ENCODE measurements at places on chromosomes 2 and 18. TPM values are rescaled to one million over a fixed set of nuclear protein-coding genes. Genes with fewer than 3 reads are reported as not detected.

Gene CRACDL
- total RNA-seq = 1.5 TPM

Gene ZSWIM2
- not detected for total RNA-seq

Gene UGT1A9
- not detected for total RNA-seq

Gene RASGRP3
- total RNA-seq = 2.6 TPM

Gene UGT1A8
- not detected for total RNA-seq

Gene IFIH1
- total RNA-seq = 31.4 TPM

Gene TMEM17
- total RNA-seq = not detected

Gene FTCDNL1
- 0.29 TPM for total RNA-seq

Gene CASP8
- total RNA-seq = 27.4 TPM

Gene CDH19
- total RNA-seq = 1.8 TPM

Gene FNDC4
- 7.4 TPM for total RNA-seq

Gene MAPK4
- 1.2 TPM for total RNA-seq

Gene PLGLB1
- 5.1 TPM for total RNA-seq

GRCh38 chr18:26550998-26551694 lies 2.8 kb upstream of the KCTD1 start:
- peak overlapping the region; percentile 58 for H3K4me3 ChIP-seq
- H3K4me1 ChIP-seq = no peaks in the 10 kb centered on the region
- no peaks in the 10 kb centered on the region for H3K36me3 ChIP-seq
- peak; percentile 16 for DNase-seq

DNA sequence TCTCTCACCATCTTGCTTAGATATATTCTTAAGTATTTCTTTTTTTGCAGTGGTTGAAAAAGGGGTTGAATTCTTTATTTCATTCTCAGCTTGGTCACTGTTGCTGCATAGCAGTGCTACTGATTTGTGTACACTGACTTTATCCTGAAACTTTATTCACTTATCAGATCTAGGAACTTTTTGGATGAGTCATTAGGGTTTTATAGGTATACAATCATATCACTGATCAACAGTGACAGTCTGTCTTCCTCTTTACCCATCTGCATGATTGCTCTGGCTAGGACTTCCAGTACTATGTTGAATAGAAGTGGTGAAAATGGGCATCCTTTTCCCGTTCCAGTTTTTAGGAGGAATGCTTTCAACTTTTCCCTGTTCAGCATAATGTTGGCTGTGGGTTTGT lies 6.5 kb downstream of the STARD6 start:
- H3K27ac ChIP-seq = no peak overlapping the region
- no peaks in the 10 kb centered on the region for H3K27me3 ChIP-seq
- H3K4me3 ChIP-seq = no peak overlapping the region
- H3K4me1 ChIP-seq = no peaks in the 10 kb centered on the region

DNA sequence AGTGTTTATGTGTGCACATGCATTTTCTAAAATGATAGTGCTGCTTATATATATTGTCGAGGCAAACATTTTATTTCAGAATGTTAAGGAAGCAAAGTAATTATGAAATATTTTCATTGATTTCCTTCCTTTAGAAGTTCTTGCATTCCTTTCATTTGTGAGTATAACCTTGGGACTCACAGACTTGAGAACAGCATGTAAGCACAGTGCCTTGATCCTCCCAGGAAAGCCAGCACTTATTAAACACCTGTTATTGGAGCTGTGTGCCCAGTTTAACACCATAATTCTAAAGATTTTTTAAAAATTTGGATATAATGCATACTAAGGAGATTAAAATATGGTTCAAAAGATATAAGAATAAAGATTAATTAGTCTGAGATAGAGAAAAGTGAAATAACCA lies 554.4 kb upstream of the FAM98A start:
- no peaks in the 10 kb centered on the region for H3K4me1 ChIP-seq
- H3K27ac ChIP-seq = no peak overlapping the region
- no peak overlapping the region for H3K4me3 ChIP-seq
- H3K27me3 ChIP-seq = no peaks in the 10 kb centered on the region
- no peaks in the 10 kb centered on the region for H3K36me3 ChIP-seq

DNA sequence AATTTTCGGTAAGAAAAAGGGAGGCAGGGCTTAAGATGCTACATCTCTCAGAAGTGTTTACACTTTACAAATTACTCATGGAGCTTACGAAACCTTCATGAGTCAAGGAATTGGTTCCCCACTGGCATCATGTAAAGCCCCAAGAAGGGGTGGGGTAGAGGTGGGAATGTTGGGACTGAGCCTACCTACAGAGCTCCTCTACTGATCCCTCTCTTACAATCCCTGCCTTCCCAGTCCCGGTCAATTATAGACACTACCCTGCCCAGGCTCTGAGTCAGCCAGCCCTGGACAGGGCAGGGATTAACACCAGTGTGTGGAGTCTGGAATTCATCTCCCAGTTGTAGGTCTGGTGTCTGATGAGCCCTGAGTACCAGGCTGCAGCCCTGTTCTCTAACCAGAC lies 248.9 kb downstream of the PAX3 start:
- DNase-seq = no peak
- H3K4me1 ChIP-seq = no peaks in the 10 kb centered on the region
- no peak overlapping the region for H3K4me3 ChIP-seq
- no peak overlapping the region for H3K27ac ChIP-seq
- H3K27me3 ChIP-seq = no peaks in the 10 kb centered on the region

- no peak overlapping the region for H3K27ac ChIP-seq
- no peaks in the 10 kb centered on the region for H3K27me3 ChIP-seq
- no peaks in the 10 kb centered on the region for H3K36me3 ChIP-seq
- H3K4me1 ChIP-seq = no peaks in the 10 kb centered on the region
- DNase-seq = no peak
Measured at GRCh38 chr2:178978667-178979066, 71.3 kb downstream of the CCDC141 start.

- H3K36me3 ChIP-seq = no peaks in the 10 kb centered on the region
- H3K27me3 ChIP-seq = no peaks in the 10 kb centered on the region
- H3K4me1 ChIP-seq = peaks cover 4% of the 10 kb centered on the region
Measured at GRCh38 chr2:219126555-219126954, 34.1 kb downstream of the NHEJ1 start.

DNA sequence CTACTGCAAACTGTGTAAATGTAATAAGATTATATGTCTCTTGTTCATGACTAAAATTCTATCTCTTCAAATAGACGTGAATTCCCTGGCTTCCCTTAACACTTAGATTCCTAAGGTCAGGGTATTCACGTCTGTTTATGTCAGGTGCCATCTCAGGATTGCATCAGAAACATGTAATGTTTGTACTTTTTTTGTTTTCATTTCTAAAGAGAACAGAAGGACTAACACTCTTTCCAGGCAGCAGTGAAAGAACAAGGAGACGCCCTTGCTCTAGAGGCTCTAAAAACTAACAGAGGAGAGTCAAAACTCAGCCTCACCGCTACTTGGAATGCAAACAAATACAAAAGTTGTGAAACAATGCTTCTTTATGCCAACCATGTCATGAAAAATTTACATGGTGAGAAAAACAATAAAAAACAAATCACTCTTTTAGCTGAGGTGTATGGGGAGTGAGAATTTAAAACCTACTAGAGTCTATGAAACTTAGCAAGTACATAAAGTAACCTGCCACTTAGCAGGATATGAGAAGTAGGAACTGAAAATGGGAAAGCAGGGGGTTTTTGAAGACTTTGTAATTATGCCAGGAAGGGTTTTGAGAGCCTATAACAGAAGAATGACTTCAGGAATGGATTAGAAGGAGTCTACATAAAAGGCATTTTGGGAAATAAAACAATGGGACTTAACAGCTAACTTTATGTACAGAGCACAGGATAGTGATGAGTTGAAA lies 522.7 kb downstream of the THSD7B start:
- H3K27me3 ChIP-seq = no peaks in the 10 kb centered on the region
- DNase-seq = no peak
- H3K4me1 ChIP-seq = no peaks in the 10 kb centered on the region
- H3K4me3 ChIP-seq = no peak overlapping the region
- H3K27ac ChIP-seq = no peak overlapping the region
- H3K36me3 ChIP-seq = no peaks in the 10 kb centered on the region

DNA sequence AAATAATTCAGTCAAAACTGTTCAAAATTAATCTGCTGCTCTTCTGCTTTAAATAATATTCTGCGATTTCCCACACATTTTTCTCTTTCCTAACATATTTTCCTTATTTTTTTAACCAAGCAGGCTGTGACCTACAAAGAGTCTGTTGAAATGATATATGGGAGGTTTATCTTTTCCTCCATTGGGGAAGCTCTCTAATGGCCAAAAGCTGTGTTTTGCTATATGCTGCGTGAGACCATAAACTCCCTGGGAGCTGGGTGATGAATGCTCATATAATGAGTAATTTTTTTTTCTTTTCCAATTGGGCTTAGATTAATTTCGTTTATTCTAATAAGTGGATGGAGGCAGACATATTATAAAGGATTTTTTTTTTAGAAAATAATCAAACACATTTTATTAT lies 72.2 kb upstream of the MAP2 start:
- DNase-seq = no peak
- no peaks in the 10 kb centered on the region for H3K27me3 ChIP-seq
- H3K36me3 ChIP-seq = no peaks in the 10 kb centered on the region
- no peaks in the 10 kb centered on the region for H3K4me1 ChIP-seq
- no peak overlapping the region for H3K4me3 ChIP-seq

DNA sequence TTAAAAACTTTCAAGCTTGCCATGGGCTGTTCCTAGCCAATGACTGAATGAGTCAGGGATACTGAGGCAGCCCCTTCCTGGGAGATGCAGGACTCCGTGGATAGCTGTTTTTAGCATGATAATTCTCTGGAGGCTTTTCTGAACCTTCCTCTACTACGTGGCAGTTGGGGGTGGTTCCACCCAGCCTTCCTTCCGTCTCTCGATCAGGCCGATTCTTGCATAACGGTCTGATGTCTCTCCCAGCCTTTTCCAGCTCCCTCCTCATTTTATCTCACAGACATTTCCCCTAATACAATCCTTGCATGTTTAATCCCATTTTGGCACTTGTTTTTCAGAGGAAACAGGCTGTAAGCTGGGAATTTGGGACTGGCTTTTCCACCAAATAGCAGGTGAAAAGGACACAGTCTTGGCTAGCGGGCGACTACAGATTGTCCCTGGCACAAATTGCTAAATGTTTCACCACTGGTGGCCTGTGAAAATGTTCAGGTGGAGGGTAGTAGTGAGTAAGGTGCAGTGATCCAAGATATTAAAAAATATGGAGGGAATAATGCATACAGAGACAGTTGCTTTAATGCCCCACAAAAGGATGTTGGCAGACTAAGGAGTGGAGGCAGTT lies 21.0 kb upstream of the CTLA4 start:
- no peak overlapping the region for H3K27ac ChIP-seq
- H3K27me3 ChIP-seq = no peaks in the 10 kb centered on the region
- H3K4me1 ChIP-seq = no peaks in the 10 kb centered on the region
- no peak overlapping the region for H3K4me3 ChIP-seq

GRCh38 chr2:235842941-235843340 lies 325.2 kb downstream of the GBX2 start:
- no peak overlapping the region for H3K4me3 ChIP-seq
- DNase-seq = no peak
- no peaks in the 10 kb centered on the region for H3K36me3 ChIP-seq
- no peak overlapping the region for H3K27ac ChIP-seq
- no peaks in the 10 kb centered on the region for H3K27me3 ChIP-seq

DNA sequence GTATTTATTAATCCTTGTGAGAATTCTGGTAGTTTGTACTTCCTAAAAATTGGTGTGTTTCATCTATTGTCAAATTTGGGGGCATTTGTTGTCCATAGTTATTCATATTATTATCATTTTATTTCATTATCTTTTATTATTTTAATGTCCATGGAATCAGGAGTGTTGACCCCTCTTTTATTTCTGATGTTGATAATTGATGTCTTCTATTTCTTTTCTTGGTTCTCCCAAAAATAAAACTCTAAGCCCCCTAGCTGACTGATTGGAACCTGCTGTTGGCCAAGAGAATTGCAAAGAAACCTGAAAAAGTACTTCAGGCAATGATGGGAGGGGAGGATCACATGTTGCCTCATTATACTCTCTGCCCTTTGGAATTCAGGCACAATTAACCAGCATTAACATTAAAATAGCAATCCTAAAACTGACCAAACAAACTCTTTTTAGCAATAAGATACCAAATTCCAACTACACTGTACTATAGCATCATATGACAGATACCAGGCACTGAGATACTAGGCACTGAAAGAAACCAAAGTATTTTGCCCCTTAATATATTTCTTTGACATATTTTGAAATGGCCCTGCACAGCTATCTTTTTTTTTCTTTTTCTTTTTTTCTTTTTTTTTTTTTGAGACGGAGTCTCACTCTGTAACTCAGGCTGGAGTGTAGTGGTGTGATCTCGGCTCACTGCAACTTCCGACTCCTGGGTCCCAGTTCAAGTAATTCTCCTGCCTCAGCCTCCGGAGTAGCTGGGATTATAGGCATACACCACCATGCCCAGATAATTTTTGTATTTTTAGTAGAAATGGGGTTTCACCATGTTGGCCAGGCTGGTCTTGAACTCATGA lies 1097.2 kb upstream of the CNTNAP5 start:
- no peak overlapping the region for H3K4me3 ChIP-seq
- H3K36me3 ChIP-seq = no peaks in the 10 kb centered on the region
- no peak for DNase-seq
- H3K27me3 ChIP-seq = no peaks in the 10 kb centered on the region
- no peaks in the 10 kb centered on the region for H3K4me1 ChIP-seq

DNA sequence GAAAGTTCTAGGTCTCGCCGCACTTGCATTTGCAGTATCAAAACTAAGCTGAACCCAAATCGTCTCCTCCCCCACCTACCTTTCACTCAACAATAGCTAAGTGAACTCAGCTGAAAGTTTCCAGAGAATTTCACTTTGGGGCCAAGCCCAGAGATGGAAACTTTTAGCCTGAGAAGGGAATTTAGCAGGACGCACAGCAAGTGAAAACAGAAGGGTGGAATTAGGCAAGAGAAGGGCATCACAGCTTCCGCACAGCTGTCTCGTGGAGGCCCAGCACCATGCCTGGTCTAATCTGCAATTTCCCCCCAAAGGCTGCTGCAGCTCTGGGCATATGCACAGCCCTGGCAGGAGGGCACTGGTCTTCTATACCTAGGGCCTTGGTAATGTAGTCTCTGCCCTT lies 262.0 kb downstream of the TNS1 start:
- H3K27me3 ChIP-seq = no peaks in the 10 kb centered on the region
- peak overlapping the region; percentile 37 for H3K27ac ChIP-seq
- no peak for DNase-seq
- H3K4me3 ChIP-seq = no peak overlapping the region

DNA sequence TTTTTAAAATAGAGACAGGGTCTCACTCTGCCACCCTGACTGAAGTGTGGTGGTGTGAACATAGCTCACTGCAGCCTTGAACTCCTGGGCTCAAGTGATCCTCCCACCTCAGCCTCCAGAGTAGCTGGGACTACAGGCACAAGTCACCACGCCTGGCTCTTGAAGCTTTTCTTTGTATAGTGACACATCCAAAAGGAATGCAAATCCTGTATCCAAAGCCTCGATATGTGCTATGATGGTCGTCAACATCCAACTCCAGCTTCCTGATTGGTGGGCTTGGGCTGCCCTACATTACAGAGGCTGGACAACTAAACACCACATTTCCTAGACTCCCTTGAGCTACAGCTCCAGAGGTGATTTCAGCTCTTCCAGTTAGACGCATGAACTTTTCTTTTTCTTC lies 101.7 kb upstream of the PGAP1 start:
- DNase-seq = no peak
- H3K27me3 ChIP-seq = no peaks in the 10 kb centered on the region
- no peaks in the 10 kb centered on the region for H3K4me1 ChIP-seq
- H3K4me3 ChIP-seq = no peak overlapping the region
